ENCODE measurements at places on chromosomes 1 and 21.

DNA sequence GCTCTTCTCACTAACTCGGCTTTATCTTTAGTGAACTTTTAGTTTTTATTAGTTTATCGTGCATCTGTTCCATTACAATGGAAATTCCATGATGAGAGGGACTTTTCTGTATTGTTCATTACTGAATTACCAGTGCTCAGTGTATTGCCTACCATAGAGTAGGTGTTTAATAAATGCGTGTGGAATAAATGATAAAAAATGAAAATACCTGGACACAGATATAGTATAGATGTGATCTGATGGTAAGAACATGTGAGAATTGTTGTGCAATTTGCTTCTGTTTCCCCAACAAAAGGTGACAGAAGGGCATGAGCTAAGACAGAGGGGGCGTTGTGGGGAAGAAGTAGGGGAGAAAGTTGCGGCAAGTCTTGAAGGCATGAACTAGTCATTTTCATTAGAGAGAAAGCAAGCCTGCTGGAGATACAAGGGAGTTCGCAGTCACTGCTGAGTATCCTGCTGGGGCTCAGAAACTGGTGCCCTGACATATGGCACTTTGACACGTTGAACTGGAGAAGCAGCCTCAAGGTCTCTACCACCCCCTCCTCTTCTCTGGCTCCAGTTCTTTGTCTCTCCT, 5.6 kb upstream of the COG2 start:
- DNase-seq: no peak

DNA sequence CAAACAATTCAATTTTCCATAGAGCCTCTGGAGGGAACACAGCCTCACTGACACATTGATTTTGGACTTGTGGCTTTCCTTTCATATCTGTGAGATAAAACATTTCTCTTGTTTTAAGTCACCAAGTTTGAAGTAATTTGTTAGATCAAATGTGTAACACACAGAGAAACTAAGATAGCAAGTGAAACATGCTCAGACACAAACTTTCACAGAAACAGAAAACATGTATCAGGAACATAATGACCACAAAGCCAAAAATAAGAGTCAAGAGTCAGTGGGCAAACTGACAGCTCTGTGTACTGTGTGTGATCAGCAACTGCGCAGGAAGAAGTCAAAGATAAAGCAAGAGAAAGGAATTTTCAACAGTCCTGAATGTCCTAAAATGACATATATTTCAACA, 1237.5 kb downstream of the AMY1C start:
- no peak for DNase-seq

- DNase-seq: no peak
Observed at GRCh38 chr1:226047495-226047894, 15.0 kb upstream of the H3-3A start.

DNA sequence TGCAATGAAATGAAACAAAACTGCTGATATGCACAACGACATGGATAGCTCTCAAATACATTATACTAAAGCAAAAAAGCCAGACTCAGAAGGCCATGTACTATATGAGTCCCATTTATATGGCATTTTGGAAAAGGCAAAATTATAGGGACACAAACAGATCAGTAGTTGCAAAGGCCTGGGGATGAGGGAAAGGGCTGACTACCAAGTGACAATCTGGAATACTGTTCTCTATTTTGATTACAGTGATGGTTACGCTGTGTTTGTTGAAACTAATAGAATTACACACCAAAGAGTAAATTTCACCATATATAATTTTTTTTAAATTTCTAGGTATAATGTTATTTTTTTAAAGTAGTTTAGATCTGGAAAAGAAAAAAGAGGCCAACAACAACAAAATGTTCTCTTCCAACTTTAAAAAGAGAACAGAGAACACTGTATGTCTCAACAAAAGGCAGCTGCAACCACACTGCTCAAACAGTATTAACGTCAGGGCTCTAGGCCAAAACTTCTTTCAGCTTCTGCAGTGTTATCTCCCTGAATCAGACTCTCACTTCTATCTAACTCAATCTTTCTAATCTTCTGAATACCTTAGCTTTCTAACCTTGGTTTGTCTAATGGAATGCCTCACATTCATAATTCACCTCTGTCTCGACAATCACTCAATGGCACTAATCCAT, 75.8 kb downstream of the FOXJ3 start:
- DNase-seq: no peak

- DNase-seq: no peak
Observed at GRCh38 chr1:100580446-100580845, 42.5 kb downstream of the GPR88 start.

GRCh38 chr1:179793281-179793680, 50.2 kb downstream of the FAM163A start:
- no peak for DNase-seq

DNA sequence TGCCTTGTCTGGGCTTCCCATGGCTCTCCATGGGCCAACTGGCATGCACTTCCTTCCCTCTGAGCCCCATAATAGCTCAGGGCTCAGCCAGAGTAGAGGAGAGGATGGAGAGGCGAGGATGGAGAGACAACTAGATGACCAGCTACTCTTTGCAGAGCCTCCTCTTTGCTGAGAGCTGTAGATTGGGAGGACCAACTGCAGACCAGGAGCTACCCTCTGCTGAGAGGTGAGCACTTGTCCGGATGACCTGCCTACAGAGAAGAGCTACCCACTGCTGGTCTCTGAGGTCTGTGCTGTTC, 58.0 kb upstream of the ETV3 start:
- no peak for DNase-seq

- DNase-seq: no peak
Observed at GRCh38 chr1:113998361-113998760, 19.1 kb downstream of the OLFML3 start.
